Fibroblast of mammary gland (primary cell): ENCODE measurements at places on chromosomes 16 and 17.

GRCh38 chr16:30377050-30377811 lies 2.6 kb downstream of the MYL11 start:
- DNase-seq = no peak

DNA sequence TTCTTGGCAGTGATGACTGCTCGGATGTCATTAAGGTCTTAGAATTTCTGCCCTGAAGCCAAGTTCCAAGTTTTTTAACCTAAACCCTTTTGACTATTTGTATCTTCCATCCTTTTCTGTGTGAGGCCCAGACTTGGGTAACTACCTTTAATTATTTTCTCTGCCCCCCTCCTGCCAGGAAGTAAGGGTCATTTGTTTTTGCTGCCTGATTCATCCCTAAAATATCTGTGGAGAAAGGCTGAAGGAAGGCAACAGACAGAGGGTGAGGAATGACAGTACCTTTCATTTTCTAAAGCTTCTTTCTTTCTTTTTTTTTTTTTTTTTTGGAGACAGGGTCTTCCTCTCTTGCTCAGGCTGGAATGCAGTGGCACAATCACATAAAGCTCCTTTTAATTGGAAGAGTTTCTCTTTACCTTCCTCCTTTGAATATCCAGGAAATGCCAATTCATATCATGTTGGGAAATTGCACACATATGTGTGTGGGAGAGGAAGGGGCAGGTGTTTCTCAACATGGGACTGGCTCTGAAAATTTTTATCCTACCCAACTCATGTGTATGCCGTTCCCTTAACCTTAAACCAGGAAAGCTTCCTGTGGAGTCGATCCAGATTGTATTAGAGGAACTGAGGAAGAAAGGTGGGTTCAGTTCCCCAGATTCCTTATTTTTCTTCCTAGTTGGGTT lies 957 bp downstream of the VPS25 start:
- DNase-seq = no peak

DNA sequence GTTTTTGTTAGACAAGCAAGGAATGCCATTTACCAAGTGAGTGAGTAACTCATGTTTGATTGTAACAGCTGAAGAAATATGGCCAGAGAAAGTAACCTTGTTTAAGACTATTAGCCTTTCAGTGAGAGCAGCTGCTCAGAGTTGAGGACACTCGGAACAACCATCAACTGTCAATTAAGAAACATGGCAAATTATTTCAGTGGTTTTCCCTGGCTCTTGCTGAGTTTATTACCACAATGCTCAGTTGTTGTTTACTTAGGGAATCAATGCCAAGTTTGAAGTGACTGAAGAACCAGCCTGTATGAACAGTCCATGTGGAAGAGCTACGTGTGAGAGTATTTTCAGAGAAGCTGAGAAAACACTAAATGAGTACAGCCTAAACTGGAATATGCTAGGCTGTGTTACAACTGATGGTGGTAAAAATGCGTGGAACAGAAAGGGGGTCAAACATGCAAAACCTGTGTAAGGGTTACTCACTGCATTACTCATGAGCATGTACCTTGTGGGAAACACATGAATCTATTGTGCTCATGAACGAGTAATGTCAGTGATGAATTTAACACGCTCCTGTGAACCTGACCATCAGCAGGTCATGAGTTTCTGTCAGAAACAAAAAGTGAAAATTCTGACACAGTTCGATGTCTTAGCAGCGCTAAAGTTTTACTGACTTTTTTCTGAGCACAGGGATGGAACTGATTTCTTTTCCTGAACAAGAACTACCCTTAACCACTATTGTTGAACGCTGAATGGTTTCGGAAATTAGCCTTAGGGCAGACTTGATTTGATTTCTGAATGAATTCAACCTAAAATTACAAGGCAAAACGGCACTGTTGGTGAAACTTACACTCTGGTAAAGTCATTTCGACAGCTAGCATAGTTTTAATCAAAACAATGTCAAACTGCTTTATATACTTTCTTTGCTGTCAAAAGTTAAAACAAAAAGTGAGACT lies 33.5 kb downstream of the GNA13 start:
- DNase-seq = peak; percentile 76

- no peak for DNase-seq
Observed at GRCh38 chr16:2481676-2482075, 6.7 kb downstream of the TBC1D24 start.

- DNase-seq = no peak
Observed at GRCh38 chr17:27265333-27265732, 28.6 kb upstream of the WSB1 start.

DNA sequence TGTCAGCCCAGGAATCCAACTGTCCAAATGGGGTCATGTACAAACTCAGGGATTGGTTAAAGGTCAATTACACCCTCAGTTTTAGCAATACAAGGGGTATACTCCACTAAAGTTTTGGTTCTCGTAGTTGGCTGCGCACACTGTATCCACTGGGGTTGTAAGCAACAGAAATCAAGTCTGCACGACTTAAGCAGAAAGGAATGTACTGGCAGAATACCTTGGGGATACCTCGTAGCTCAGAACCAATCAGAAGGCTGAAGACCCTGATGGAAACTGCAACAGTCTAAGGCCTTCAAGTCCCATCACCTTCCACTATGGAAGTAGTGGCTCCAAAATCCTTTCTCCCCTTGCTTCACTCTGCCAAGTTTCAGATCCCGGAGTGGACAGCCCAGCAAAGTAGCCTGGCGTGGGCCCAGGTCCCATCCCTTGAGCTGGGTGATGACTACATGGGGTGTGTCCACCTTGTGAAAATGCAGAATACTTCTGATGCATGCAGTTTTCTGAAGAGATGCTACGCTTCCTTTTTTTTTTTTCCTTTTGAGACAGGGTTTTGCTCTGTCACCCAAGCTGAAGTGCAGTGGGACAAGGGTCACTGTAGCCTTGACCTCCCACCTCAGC lies 21.1 kb upstream of the RPH3AL start:
- no peak for DNase-seq

GRCh38 chr17:32771396-32771795 lies 105.5 kb downstream of the MYO1D start:
- peak; percentile 32 for DNase-seq

DNA sequence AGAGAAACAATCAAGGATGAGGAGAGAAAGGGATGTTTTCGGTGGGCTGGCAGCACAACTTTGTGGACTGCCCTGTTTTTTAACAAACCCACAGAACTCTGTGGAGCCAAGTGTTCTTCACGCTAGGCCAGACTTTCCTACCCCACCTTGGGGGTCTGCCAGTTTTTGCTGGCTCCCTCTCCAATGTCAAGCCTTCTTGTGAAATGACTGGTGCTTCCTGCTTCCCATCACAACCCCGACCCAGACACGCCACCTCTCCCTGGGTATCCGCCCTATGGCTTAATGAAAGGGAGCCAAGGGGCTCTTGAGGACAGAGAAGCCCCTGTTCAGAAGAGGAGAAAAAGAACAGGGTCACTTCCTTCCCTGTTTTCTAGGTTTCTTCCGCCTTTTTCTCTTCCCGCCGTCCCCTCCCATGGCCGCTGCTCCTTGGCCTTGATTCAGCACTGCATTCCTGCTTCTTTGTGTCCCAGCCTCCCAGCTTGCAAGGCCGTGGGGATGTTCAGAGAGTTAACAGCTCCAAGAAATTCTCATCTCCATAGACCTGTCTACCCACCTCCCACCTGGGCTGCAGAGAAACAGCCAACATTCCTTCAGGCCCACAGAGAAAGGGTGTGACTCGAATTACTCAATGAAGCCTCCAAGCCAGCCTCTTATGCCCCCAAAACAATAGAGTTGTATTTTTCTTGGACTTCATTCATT lies 16.5 kb upstream of the SOX9 start:
- DNase-seq = no peak

- peak; percentile 39 for DNase-seq
Observed at GRCh38 chr17:43753493-43754129, 5.0 kb downstream of the SOST start.

GRCh38 chr17:48030531-48030930 lies 7.1 kb downstream of the COPZ2 start:
- DNase-seq = peak; percentile 43

GRCh38 chr17:57868007-57868909 lies 18.4 kb upstream of the MRPS23 start:
- DNase-seq = peak; percentile 95

DNA sequence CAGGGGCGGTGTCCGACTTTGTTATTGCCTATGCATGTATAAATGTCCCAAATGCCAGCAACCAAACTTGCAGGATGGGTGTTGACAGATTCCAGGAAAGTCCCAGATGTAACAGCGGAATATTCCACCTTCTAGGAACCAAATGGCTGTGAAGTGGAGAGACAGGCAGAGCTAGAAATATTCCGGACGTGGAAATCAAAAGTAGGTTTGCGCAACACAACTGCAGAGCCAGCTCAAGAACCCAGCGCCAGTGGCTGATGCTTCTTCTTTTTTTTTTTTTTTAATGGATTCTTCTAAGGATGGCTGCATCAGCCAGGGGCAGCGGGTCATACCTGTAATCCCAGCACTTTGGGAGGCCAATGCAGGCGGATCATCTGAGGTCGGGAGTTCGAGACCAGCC lies 601.7 kb downstream of the MAF start:
- no peak for DNase-seq

- no peak for DNase-seq
Observed at GRCh38 chr16:60816461-60816860, 1219.8 kb downstream of the CDH8 start.

DNA sequence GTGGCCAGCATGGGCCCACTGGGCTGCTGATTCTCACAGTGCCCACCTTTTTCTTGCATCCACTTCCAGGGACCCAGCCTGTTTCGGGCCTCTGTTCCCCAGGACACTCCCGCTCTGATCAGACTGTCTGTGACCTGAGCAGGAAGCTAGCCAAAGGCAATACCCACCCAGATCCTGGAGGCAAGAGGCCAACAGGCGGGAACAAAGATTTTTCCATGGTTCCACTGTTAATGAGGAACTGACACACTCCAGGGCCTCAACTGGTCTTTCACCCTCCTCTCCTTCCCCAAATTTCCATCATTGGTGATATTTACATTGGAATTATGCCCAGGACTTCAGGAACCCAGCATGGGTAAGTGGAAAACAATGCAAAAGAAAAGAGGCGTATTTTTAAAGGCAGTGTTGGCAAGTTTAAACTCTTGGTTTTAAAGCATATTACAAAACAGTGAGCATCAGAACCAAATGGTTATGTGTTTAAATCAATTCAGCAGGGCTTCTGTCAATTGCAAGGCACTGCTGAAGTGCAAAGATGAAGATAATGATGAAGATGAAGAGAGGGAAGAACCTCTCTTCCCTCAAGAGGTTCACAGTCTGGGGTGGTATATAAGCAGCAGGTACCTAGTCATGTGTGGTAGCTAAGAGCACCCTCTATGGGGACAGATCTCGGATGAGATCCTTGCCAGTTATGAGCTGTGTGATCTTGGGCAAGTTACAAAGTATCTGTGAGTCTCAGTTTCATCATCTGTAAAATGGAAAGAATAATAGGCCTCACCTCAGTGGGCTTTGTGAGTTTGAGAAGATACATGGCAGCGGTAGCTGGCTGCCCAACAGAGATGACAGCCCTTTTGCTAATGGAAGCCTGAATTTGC lies 14.4 kb upstream of the ATP2A3 start:
- DNase-seq = peak; percentile 22

DNA sequence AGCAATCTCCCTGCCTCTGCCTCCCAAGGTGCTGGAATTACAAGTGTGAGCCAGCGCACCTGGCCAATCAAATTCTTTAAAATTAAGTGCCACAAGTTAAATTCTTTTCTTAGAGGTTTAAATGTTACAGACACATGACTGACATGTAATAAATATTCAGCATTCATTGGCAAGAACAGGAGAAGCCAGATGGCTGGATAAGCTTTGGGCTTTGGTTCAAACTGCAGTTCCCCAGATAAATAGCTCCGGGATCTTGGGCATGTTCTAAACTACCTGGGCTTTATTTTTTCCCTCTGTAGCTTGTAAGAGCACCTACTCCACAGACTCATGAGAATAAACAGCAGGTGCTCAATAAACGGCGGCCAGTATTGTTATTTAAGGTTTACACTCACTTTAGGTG lies 34.1 kb downstream of the ABAT start:
- DNase-seq = no peak

DNA sequence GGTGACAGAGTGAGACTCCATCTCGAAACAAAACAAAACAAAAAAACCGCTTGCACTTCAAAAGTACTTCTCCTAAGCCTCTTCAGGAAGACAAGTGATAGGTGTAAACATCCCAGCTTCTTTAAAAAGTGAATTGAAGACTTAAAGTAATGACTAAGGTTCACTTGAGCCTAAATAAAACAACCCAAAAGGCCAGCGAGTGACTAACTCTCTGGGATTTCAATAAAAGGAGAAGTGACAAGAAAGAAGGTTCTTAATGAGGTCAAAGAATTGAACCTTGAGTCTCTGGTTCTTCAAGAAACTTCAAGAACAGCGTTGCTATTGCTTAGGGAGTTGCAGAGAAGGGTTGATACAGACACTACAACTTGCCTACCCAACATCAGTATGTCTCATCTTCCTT lies 42.2 kb downstream of the STX8 start:
- DNase-seq = no peak

DNA sequence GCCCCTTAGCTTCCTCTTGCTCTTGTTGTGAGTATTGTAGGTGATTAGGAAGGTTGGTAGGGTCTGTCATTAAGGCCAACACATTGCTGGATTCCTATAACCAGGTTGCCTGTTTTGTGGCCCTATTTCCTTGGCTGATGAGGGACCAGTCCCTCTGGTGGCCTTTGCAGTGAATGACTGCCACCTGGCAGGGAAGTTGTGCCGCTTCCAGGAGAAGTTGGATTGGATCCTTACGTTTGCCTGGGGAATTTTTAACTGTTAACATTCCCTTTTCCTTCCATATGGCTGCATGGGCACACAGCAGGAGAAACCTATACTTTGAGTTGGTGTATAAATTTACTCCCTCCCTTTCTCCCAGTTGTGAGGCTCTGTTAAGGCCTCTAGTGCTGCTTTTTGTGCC lies 32.4 kb downstream of the LCMT1 start:
- no peak for DNase-seq

DNA sequence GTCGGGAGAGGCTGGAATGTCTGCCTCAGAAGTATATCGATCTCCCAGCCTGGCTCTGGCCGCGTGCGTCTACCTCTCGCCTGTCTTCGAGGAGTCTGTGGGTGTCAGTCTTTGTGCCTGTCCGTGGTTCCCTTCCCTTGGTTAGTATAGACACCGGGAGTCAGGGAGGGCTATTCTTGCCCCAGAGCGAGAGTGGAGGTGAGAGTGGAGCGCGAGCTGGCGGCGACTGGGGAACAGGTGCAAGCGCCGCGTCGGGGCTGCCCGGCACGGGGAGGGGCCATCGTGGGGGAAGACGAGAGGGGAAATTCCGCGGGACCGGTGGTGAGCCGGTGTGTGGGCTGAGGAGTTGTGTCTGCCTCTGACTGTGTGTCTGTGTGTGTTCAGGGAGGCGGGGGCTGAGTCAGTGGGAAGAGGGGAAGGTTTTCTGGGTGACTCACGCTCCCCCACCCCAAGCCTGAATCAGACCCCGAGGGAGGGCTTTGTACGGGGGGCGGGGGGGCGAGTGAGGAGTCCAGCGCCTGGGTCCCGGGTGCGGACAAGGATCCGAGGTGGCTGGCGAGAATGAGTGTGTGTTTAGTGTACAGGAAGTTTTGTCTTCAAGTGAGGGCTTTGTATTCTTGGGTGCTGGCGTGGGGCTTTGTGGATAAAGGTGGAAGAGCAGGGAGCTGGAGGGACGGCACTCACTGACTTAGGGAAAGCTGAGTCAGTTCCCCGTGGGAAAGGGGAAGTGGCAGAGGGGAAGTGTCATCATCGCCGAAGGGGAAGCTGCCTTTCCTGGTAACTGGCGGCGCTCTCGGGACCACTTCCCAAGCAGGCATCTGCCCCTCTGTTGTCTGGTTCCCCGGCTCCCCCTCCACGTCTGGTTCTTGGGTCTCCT lies 8.6 kb downstream of the KDM6B start:
- peak; percentile 96 for DNase-seq
